ENCODE measurements at places on chromosomes 3 and 15.

GRCh38 chr3:187130346-187131066, 8.8 kb downstream of the RPL39L start:
- no peak for DNase-seq

DNA sequence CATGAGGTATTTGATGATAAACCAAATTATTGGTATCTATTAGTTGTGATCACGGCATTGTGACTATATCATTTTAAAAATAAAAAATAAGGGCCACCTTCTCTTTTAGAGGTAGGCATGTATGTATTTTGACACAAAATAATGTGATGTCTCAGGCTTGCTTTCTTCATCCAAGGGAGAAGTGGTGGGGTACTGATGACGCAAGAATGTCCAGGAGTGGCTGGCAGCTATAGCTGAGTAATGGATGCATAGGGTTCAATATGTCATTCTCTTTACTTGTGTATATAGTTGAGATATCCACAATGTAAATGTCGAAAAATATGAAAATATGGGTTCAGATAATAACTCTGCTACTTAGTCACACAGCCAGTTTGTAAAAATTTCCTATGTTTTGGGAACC, 46.8 kb upstream of the NSMCE3 start:
- DNase-seq: no peak

DNA sequence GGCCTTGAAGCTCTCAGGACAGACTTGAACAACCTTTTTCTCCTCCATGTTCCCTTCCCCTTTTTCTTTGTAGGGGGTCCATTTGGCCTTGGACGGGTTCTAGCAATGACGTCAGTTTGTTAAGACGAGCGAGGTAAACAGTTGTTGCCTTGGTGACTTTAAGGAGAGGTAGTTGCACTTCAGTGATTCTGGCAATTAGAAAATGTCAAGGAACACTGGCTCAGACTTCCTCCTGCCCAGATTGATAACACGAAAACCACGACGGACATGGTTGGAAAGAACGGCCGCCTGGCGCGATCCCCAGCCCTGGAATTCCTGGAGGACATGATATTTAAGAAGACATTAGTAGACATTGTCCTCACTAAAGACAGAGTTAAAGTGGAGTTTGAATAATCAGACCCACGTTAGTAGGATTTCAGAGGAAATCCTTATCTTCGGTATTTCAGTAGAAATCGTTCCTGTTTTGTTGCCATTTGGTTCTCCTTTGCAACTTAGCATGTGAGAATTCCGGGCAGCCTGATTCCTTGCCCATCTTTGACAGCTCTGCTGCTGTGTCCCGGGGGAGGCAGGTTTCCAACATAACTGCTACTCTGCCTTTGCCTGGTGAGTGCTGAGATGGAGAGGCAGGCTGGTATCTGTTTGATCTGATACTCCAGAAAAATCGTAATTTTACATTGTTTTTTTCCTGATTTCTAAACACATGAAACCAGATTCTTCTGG, 87.3 kb downstream of the ST6GAL1 start:
- no peak for DNase-seq

- DNase-seq: no peak
These were observed 78.9 kb downstream of the IQSEC1 start for GRCh38 chr3:12994357-12994606.

GRCh38 chr3:22886439-22887068, 316.6 kb upstream of the UBE2E2 start:
- no peak for DNase-seq

DNA sequence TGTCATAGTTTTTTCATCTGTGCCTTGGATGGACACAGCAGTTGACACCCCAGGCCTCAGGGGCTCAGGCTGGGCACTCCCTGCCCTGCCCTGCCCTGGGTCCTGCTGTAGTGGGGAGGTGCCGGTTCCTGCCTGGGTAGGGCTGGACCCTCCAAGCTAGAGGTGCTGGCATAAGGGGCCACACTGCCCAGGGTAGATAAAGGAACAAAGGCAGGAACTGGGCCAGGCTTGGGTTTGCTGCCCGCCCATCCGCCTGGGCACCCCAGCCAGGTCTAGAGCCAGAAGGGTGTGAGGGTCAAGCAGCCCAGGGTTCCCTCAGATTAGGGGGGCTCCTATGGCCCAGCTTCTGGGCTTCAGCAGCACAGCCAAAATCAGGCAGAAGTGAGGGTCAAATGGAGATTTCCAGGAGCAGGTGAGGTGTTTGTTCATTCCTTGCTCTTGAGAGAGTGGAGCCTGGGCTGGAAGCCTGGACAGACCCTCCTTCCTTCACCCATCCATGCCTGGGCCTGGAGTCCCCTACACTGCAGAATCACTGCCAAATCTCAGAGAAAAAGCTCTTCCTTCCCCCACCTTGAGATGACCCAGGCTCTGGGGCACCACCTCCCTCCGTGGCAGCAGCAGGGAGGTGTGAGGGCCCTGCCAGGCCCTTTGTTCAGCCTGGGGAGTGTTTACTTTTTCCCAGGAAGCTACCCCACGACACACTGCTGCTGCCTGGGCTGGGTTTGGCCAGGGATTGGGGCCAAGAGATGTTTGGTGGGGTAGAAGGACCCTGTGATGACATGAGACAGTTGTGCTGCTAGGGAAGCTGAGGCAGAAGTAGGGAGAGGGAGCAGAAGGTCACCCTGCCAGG, 7.1 kb downstream of the SEMA3F start:
- no peak for DNase-seq

DNA sequence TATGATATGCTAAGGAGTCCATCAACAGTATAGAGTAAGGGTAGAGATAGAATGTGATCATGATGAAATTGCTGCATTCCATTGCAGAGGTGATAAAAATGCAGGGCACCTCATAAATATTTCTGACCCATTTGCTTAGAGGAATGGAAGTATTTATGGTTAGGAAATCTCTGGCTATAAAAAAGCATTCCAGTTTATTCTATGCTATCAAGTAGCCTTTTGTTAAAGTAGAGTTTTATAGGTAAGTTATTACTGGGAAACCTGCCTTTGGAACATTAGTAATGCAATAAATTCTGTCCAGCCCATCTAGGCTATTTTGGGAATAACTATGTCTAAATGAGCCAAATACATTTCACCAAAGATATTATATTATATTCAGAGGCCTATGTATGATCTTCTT, 19.8 kb upstream of the STRIT1 start:
- no peak for DNase-seq

GRCh38 chr3:172705170-172705569, 5.7 kb downstream of the NCEH1 start:
- no peak for DNase-seq

- DNase-seq: no peak
These were observed 100.2 kb downstream of the RYK start for GRCh38 chr3:134150476-134150875.

DNA sequence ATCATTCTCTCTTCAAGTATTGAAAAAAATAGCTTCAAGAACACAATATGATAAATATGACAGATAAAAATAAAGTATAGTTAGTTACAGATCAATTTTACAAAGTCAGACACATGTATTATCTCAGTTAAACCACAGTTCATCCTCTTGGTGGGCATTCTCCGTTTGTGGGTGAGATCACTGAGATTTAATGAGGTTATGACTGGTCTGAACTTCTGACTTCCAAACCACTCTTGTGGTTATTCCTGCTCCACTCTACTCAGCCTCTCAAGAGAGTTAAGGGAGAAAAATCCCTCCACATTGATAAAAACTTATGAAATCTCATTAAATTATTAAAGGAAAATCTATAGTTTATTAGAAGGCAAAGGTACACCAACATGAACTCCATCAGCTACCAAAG, 229.9 kb upstream of the LRTM1 start:
- DNase-seq: no peak

DNA sequence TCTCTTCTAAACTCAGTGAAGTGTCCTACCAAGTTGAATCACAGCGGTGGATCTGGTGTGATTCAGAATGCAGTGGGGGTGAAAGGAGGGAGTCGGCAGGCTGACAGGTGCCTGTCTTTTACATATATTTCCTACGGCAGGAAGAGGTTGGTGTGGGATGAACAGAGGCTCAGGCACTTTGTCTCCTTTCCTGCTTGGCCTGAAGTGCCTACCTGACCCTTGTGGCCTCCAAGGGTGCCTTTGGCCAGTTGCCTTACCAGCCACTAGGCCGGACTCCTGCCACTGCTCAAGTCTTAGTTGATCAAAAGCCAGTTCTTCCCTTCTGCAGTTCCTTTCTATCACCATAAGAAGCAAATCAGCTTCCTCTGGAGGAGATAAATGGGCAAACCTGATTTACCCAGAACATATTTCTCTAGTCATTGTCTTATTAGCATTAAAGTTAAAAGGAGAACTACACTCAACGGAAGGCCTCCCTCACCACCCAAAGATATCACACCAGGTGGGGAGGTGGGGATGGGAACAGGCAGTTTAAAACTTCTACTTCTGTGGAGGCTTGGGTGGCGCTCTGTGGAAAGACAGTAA, 52.1 kb downstream of the CRTC3 start:
- no peak for DNase-seq

- no peak for DNase-seq
These were observed 158.7 kb downstream of the PDCD6IP start for GRCh38 chr3:33957176-33957575.

DNA sequence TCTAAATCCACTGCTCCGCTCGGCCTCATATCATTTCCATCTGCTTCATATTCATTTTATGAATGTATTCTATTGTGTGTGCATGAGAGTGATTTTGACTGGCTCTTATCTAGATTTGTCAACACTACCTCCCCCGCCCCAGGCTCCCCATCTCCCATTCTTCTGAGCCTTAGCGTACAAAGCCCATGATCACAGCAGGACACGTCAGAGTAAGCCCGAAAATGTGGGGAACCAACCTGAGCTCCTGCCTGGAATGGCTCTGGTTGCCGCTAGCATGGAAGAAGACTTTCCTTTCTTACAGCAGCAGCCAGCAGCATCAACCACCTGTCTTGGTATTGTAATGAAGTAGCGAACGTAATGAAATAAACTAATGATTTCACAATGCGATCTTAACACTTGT, 61.4 kb downstream of the GABRB3 start:
- DNase-seq: no peak

GRCh38 chr15:74951006-74951405, 5.6 kb downstream of the RPP25 start:
- no peak for DNase-seq

Data from activated CD4-positive, alpha-beta T cell treated with anti-CD3 and anti-CD28 coated beads for 1 hour (primary cell).